ENCODE measurements at places on chromosomes 5 and 9. TPM values are rescaled to one million over a fixed set of nuclear protein-coding genes. Genes with fewer than 3 reads are reported as not detected.

Gene PMPCA
- 64.4 TPM for total RNA-seq

Gene PCDH12
- 4.2 TPM for total RNA-seq

Gene CDKN2B
- total RNA-seq, result 30.4 TPM

Gene OLFM1
- 12.1 TPM for total RNA-seq

Gene ENTREP1
- 2.8 TPM for total RNA-seq

Gene TEX48
- total RNA-seq, result not detected

Gene OTP
- total RNA-seq, result not detected

Gene PCDHGA6
- total RNA-seq, result 3.0 TPM

Gene SPATA31D4
- not detected for total RNA-seq

Gene ANKRD55
- total RNA-seq, result 0.46 TPM

Gene PRR7
- 2.1 TPM for total RNA-seq

Gene QRFP
- not detected for total RNA-seq

Gene ADAMTS19
- total RNA-seq, result not detected

Gene ELOVL7
- 14.3 TPM for total RNA-seq

Gene FBXL7
- total RNA-seq, result 47.1 TPM

Gene SPINK6
- total RNA-seq, result 1.6 TPM

Gene PHYHD1
- 26.4 TPM for total RNA-seq

Gene CDH9
- total RNA-seq, result not detected

Gene DMGDH
- total RNA-seq, result 2.8 TPM

Gene GPR150
- total RNA-seq, result not detected

Gene TAF11L2
- not detected for total RNA-seq

Gene PRRX2
- total RNA-seq, result 4.1 TPM

Gene ENC1
- 22.1 TPM for total RNA-seq

Gene CCDC127
- total RNA-seq, result 6.1 TPM

Gene PGM5
- total RNA-seq, result 19.9 TPM

Gene PRDM12
- total RNA-seq, result not detected

Gene KIF4B
- total RNA-seq, result not detected

Gene ORM2
- 1.6 TPM for total RNA-seq

Gene SELENOP
- total RNA-seq, result 658 TPM

Gene HK3
- total RNA-seq, result 14.9 TPM

Gene IFT74
- total RNA-seq, result 13.0 TPM

Gene NOXA1
- total RNA-seq, result 2.4 TPM

Gene STPG3
- 0.56 TPM for total RNA-seq

Gene SLU7
- total RNA-seq, result 76.7 TPM

Gene GHR
- 226 TPM for total RNA-seq

Gene MEF2C
- 97.7 TPM for total RNA-seq

Gene GABRA1
- not detected for total RNA-seq

Gene POU5F2
- 3.2 TPM for total RNA-seq

Gene ADGRD2
- not detected for total RNA-seq

Gene NR5A1
- total RNA-seq, result not detected

Gene PCDHGA1
- total RNA-seq, result 0.12 TPM

Gene PDE8B
- 53.1 TPM for total RNA-seq

Gene NOL8
- 25.2 TPM for total RNA-seq

Gene SH3RF2
- total RNA-seq, result 3.2 TPM

Gene IL9
- not detected for total RNA-seq

Gene NIPAL4
- 0.63 TPM for total RNA-seq

Gene DDX4
- total RNA-seq, result not detected
